Right renal pelvis (tissue), 4 donors: ENCODE measurements at places on chromosomes 6 and 20. TPM values are rescaled to one million over a fixed set of nuclear protein-coding genes. Genes with fewer than 3 reads are reported as not detected.
A peak's percentile ranks its signal among the peaks of the same experiment; 100 is the strongest.

The PACSIN1 gene
- polyA plus RNA-seq, result 0.72 TPM

The LRRC73 gene
- 1.1 TPM for polyA plus RNA-seq

The TMEM74B gene
- 2.3 TPM for polyA plus RNA-seq

The TNFRSF21 gene
- 42.8 TPM for polyA plus RNA-seq

The GPLD1 gene
- 3.0 TPM for polyA plus RNA-seq

The POFUT1 gene
- polyA plus RNA-seq, result 46.6 TPM

- DNase-seq, result no peak
Observed at GRCh38 chr6:136129365-136129764, 120.7 kb downstream of the MTFR2 start.

DNA sequence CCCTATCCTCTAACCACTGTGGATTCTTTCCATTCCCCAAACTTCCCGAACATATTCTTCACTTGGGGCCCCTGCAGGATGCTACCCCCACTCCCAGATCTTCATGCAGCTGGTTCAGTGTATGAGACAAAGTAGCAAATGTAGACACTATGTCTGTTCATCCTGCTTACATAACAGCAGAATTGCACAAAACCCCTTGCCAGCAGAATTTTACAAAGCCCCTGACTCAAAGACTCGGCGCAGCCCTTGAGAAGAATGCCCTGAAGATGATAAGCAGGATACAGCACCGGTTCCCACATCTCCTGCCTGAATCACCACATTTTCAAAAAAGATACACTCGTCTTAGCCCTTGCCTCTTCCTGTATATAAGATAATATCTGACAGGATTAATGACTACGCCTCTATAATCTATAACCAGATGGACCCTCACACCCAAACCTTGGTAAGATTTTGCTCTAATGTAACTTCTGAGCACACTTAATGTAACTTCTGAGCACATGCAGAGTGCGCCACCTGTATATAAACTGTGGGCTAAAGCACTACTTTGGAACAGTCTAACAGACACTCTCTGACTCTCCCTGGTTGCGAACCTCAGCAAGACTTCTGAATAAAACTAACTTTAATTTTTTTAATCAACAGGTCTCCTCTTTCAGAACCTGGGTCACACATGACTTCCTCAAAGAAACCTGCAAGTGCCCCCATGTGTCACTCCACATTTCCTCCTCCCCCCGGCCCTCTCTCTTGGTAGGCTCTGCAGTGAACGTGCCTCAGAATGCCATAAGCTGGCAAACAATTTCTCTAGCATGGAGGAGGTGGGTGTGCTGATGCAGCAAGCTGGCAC is 28.7 kb downstream of the RALGAPA2 start:
- no peak for DNase-seq

DNA sequence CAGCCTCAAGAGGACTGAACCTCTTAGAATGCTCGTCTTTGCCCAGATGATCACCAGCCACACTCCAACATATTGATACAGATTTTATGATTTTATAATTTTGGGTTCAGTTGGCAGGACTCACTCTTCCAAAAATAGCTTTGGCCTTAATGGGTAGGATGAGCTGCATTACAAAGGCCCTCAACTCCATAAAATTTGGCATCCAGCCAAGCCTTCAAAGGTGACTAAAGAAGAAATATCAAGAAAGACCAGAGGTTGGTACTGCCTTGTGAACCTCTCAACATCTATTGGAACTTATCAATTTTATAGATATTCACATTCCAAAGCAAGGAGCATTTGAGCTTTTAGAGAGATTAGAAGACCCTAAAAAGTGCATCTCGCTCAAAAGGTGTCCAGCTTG is 48.4 kb upstream of the SNAP25 start:
- DNase-seq, result no peak

GRCh38 chr6:151160929-151161757 is 78.6 kb upstream of the AKAP12 start:
- DNase-seq, result peak; percentile 82

GRCh38 chr20:39516964-39517363 is 554.8 kb downstream of the DHX35 start:
- no peak for DNase-seq

DNA sequence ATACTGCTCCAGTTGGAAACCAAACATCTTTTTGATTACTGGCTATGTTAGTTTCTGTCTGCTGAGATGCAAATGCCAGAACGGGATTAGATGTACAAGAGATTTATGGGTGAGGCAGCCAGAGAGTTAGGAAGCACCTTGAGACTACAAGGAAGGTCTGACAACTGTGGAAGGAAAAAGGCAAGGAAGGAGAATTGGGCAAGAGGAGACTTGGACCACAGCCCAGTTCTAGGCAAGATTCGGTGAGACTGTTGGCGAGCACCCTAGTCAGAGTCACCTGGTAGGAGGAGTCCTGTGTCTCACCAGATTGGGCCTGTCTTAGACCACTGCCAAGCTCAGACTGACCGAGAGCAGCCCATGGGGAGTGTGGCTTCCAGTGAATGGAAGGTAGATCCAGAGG is 91.8 kb upstream of the F13A1 start:
- DNase-seq, result no peak

DNA sequence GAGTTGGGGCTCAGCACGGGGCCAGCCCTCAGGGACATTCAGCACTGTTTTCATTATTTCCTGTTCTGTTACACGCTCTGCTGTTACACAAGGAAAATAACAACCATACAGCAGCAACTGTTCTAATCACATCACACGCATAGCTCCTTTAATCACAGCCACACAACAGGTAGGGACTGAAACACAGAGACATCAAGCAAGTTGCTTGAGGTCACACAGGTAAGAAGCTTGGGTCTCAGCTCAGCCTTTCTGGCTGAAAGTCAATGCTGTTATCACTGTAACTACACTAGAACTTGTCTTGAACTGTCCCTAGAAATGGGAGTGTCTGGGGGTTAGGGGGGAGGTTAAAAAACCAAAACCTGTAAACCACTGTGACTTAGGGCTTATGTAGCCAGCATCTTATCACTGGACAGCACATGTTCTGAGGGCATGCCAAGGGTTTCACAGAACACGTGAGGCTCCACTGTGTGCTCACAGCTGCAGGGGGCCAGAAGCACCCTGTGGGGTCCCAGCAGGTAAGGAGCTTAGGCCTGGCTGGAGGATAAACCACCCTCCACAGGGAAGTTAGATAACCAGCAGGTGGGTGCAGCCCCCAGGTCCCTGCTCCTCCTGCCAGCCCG is 146.0 kb downstream of the EYA2 start:
- no peak for DNase-seq

DNA sequence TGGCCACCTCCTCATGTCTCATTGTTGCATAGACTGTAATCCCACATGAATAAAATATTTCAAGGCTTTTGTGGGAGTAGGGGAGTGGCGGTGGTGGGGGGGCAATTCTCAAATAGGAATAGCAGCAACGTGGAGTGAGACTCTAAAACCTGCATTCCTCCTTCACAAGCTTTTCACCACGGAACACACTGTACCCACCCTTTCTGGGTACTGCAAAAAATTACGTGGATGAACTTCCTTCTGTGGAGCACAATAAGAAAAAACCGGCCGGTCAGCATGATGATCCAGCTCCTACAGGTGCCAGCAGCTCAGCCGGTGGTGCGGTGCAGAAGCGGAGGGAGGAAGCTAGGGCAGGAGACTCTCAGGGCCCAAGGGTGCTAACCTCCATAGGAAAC is 930 bp upstream of the RRAGD start:
- no peak for DNase-seq

GRCh38 chr6:134169871-134170486 is 117.6 kb upstream of the SLC2A12 start:
- DNase-seq, result no peak

- DNase-seq, result no peak
Observed at GRCh38 chr6:68711386-68712000, 76.4 kb downstream of the ADGRB3 start.

DNA sequence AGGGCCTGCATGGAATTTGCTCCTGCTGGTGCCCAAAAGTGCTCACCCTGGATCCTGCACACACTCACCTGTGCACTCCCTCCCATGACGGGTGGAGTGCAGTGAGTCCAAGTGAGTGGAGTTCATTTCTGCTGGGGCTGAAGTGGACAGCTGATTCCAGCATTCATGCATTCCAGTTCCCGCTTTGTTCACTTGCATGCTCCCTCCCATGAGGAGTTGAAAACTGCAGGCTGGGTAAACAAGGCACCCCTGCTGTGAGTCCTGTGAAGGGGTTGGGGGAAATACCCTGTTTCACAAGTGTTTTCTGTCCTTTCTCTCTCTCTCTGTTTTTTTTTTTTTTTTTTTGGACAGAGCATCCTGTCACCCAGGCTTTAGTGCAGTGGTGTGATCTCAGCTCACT is 454.1 kb upstream of the NOX3 start:
- DNase-seq, result no peak

- no peak for DNase-seq
Observed at GRCh38 chr20:36097337-36098151, 57.0 kb upstream of the EPB41L1 start.

DNA sequence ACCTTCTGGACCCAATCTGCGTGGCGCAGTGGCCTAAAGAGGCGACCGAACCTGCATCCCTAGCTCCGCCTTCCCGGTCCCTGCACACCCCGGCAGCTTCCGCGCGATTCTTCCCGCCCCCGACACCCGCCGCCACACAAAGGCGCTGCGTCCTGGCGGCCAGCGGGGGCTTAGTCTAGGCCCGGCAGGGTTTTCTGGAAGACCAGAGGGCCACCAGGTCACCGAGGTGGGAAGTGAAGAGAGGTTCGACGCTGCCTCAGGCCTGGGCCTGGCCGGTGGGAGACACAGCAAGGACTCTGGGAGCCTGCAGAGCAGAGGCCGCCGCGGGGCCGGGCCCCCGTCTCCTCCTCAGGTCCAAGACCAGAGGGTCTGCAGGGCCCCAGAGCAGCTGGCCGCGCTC is 154.9 kb downstream of the OR2B2 start:
- DNase-seq, result no peak

DNA sequence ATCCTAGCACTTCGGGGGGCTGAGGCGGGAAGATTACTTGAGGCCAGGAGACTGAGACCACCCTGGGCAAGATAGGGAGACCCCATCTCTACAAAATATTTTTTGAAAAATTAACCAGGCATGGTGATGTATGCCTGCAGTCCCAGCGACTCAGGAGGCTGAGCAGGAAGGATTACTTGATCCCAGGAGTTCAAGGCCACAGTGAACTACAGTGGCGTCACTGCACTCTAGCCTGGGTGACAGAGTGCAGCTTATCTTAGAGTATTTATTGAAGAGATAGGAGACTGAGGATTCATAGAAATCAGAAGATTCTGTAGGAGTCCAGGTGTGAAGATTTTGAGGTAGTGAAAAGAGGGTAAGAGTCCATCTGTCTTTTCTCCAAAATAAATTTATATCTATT is 45.0 kb downstream of the SLC17A5 start:
- DNase-seq, result no peak

DNA sequence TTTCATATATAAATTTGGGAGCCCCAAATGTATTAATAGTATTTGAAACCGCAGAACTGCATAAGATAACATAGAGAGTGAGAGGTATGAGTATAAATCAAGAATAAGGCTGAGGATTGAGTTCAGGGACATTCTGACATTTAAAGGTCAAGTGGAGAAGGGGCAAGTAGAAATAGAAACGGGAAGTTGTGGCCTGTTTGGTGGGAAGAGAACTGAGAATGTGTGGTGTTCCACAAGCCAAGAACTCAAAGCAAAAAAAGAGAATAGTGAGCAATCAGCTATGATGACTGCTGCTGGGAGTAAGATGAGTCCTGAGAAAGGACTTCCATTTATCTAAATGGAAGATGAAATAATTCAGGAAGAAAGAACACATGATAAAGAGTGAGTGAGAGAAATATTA is 418.4 kb downstream of the CD109 start:
- no peak for DNase-seq

GRCh38 chr6:148935705-148936435 is 189.0 kb downstream of the UST start:
- DNase-seq, result no peak

GRCh38 chr6:39170860-39171259 is 55.9 kb upstream of the SAYSD1 start:
- no peak for DNase-seq

DNA sequence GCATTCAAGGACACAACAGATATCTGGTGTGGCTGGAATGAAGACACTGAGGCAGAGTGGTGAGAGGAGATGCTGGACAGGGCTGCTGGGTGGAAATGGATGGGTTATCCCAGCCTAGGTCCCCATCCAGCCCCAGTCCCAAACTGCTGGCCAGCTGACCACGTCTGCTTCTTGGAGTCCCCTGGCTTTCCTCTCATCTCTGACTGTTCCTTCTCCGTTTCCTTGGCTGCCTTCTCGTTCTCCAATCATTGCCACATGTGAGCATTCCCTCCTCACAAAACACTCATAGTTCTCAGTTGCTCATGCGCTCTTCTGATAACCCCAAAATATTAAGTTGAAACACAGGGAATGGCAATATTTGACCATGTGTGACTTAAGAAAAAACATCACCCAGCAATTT is 31.5 kb downstream of the MAFB start:
- DNase-seq, result no peak

DNA sequence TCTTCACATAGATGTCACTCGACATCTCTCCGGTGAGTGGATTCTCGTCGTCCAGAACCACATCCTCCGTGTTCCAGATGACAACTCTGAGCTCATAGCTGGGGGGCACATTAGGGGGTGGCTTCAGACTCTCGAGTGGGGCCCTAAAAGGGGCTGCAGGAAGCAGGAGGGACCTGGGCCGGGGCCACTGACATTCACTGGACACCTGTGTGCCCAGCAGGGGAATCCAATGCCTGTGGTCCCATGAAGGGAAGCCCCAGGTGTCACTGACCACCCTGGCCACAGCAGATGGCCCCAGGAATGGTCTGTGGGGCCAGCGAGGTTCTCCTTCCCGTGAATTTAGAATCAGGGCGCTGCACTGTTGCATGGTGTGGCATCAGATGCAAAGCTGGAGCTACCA is 18.7 kb downstream of the ERGIC3 start:
- DNase-seq, result no peak

DNA sequence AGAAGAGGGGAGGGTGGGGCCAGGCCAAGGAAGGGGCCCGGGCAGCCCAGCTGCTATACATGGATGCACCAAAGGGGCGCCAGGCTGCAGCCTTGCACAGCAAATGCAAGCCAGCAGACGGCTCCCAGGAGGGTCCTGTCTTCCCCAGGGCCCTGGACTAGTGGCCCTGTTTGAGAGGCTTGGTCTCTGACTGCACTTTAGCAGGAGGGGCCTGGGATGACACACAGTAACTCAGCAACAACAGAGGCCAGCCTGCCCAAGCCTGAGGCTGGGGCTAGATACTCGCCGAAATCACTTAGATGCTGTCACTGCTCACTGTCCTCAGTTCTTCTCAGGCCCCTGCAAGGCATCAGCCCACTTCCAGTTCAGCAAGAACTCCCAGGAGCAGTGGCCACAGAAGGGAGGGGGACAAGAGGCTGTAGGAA is 73.5 kb downstream of the TRAM2 start:
- DNase-seq, result no peak

- no peak for DNase-seq
Observed at GRCh38 chr6:149216459-149216858, 101.1 kb upstream of the TAB2 start.

DNA sequence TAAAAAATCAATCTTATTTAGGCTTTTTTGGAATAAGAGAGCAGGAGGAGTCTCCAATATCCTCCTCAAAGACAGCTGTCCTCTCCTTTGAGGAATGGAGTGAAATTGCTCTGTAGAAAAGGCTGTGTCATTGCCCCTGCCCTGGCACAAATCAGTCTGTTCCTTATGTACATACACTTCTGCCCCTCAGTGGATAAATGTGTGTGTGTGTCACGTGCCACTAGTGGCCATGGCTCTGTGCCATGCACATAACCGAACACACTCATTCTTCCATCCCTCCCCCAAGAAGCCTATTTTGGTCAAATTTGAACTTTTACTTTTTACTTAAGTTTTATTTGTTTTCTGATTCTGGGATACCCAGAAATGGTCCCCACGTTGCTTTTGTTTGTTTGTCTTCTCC is 49.2 kb downstream of the ANKS1A start:
- DNase-seq, result no peak
